Neural crest cell (in vitro differentiated cells): ENCODE measurements at places on chromosomes 4 and X. TPM values are rescaled to one million over a fixed set of nuclear protein-coding genes. Genes with fewer than 3 reads are reported as not detected.

- H3K4me3 ChIP-seq: no peak overlapping the region
- no peak for DNase-seq
- H3K27ac ChIP-seq: no peak overlapping the region
- no peaks in the 10 kb centered on the region for H3K27me3 ChIP-seq
- peaks cover 19% of the 10 kb centered on the region for H3K4me1 ChIP-seq
- H3K36me3 ChIP-seq: peaks cover 16% of the 10 kb centered on the region
Measured at GRCh38 chrX:86016139-86016538, 31.2 kb downstream of the CHM start.

DNA sequence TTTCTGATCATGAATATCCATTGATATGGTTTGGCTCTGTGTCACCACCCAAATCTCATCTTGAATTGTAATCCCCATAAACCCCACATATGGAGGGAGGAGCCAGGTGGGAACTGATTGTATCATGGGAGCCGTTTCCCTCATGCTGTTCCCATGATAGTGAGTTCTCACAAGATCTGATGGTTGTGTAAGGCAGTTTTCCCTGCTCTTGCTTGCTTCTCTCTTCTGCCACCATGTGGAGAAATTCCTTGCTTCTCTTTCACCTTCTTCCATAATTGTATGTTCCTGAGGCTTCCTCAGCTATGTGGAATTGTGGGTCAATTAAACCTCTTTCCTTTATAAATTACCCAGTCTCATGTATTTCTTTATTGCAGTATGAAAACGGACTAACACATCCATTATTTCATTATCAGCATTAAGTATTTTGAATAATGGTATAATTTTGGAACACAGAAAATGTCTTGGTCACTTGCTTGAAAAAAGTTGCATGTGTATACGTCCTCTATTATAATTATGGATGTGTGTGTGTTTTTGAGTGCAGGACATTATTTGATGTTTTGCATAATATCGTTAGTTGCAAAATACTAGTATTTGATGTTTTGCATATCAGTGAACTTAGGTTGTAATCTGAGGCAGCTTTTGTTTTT is 334.6 kb downstream of the PCDH10 start:
- no peaks in the 10 kb centered on the region for H3K27me3 ChIP-seq
- no peak overlapping the region for H3K4me3 ChIP-seq
- no peak overlapping the region for H3K27ac ChIP-seq
- no peaks in the 10 kb centered on the region for H3K36me3 ChIP-seq
- no peaks in the 10 kb centered on the region for H3K4me1 ChIP-seq
- DNase-seq: no peak

The MAOB gene
- total RNA-seq: 0.93 and 0.98 TPM in 2 replicates

The CXCL3 gene
- total RNA-seq: 0.63 and 1.0 TPM in 2 replicates

The DKC1 gene
- total RNA-seq: 81.0 and 83.5 TPM in 2 replicates

The NEUROG2 gene
- 4.1 and 4.2 TPM in 2 replicates for total RNA-seq
